ENCODE measurements at places on chromosomes 11 and 22. TPM values are rescaled to one million over a fixed set of nuclear protein-coding genes. Genes with fewer than 3 reads are reported as not detected.

The MRGPRE gene
- not detected for total RNA-seq

The NPTXR gene
- total RNA-seq = not detected

The C22orf31 gene
- total RNA-seq = not detected

The TPBGL gene
- not detected for total RNA-seq

The FAM83F gene
- total RNA-seq = 46.1 TPM

The COMT gene
- 269 TPM for total RNA-seq

The DGCR6L gene
- 56.6 TPM for total RNA-seq

The YAP1 gene
- total RNA-seq = 119 TPM

The ROM1 gene
- 1.7 TPM for total RNA-seq

The OR52N5 gene
- total RNA-seq = not detected

The NUDT8 gene
- 11.7 TPM for total RNA-seq

The MMP13 gene
- total RNA-seq = not detected

The TYR gene
- not detected for total RNA-seq

The CHEK1 gene
- total RNA-seq = 33.3 TPM

The CCDC116 gene
- total RNA-seq = not detected

The GGA1 gene
- total RNA-seq = 31.7 TPM

The MS4A14 gene
- not detected for total RNA-seq

The OR56B1 gene
- total RNA-seq = not detected

The SLC29A2 gene
- total RNA-seq = 3.1 TPM

The PISD gene
- 38.8 TPM for total RNA-seq

The NLRP14 gene
- total RNA-seq = 0.04 TPM

The VPREB1 gene
- total RNA-seq = not detected

The C1QTNF4 gene
- total RNA-seq = 0.08 TPM

The ANKK1 gene
- 1.6 TPM for total RNA-seq

The OR4X1 gene
- not detected for total RNA-seq

The MIOX gene
- total RNA-seq = not detected

The PANX2 gene
- 0.04 TPM for total RNA-seq

The LRRC55 gene
- total RNA-seq = not detected

The MRGPRX3 gene
- 45.6 TPM for total RNA-seq

The MS4A15 gene
- total RNA-seq = not detected

The C22orf42 gene
- total RNA-seq = not detected

The JAM3 gene
- 13.7 TPM for total RNA-seq

The KCNK4 gene
- total RNA-seq = 0.80 TPM

The CCDC179 gene
- total RNA-seq = not detected

Data from hair follicular keratinocyte (primary cell).